ENCODE measurements at places on chromosomes 6 and 20. TPM values are rescaled to one million over a fixed set of nuclear protein-coding genes. Genes with fewer than 3 reads are reported as not detected.

LRRC1 gene
- polyA plus RNA-seq: 24.4 TPM

NELFE gene
- 95.7 TPM for polyA plus RNA-seq

BTNL2 gene
- 1.4 TPM for polyA plus RNA-seq

ZBTB46 gene
- 16.8 TPM for polyA plus RNA-seq

DNA sequence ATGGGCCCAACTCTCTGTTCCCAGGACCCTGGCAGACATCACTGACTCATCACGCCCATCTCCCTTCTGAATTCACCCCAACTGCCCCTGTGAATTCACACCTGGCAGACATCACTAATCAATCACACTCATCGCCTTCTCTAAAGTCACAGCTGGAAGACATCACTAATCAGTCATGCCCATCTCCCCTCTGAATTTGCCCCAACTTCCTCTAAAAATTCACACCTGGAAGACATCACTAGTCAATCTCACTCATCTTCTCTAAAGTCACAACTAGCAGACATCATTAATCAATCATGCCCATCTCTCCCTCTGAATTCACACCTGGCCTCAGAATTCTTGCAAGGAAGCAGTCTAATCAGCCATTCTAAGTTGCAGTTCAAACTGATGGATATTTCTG lies 111.1 kb downstream of the FOXA2 start:
- DNase-seq: no peak

GRCh38 chr6:16998461-16998860 lies 103.4 kb upstream of the STMND1 start:
- no peak for DNase-seq

DNA sequence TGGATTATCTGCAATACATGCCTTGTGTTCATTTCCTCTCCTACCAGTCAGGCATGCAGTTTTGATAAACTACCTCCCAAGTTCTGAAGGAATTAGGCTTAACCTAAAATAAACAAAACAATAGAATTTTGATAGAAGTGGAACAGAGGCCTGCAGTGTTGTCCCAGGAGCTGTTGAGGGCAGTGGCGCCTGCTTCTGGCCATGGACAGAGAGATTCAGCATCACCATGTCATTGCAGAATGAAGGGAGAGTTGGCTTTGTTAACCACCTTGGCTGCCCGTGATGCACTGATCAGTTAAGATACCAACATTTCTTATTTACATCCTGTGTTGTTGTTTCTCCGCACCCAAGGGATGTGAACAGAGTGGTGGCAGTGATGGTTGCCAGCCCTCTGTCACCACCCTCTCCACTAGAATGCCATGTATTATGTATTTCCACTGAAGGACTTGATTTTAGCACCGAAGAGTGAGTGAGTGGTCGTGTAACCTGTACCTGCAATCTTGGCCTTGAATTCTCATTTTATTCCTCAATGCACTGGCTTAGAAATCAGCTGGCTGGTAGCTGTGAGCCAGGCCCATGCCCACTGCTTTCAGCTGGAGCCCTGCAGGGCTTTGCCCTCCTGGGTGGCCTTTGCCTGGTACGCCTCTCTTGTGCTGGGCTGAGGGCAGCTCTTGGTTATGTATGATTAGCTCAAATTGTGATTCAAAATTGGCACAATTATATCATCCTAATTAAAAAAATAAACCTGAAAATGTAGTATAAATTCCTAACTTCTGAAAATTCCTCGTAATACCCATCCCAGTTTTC lies 56.5 kb downstream of the SHLD1 start:
- DNase-seq: no peak

- no peak for DNase-seq
Measured at GRCh38 chr20:58847463-58847862, 3.2 kb downstream of the GNAS-AS1 start.

DNA sequence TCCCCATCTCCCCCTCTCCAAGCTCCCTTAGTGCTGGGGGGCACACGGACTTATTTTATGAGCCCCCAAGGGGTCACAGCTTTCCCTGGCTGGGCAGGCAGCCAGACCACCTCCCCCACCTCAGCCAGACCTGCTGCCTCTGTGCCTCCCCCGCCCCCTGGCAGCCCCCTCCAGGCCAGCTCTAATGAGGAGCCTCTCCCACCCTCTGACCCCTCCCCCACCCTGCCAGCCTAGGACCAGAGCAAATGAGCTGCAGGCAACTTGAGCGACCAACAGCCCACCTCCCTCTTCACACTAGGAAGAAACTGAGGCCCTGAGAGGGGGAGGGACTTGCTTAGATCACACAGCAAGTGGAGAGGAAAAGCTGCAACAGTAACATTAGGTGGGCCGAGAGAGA lies 1.9 kb downstream of the GDF5 start:
- DNase-seq: no peak

DNA sequence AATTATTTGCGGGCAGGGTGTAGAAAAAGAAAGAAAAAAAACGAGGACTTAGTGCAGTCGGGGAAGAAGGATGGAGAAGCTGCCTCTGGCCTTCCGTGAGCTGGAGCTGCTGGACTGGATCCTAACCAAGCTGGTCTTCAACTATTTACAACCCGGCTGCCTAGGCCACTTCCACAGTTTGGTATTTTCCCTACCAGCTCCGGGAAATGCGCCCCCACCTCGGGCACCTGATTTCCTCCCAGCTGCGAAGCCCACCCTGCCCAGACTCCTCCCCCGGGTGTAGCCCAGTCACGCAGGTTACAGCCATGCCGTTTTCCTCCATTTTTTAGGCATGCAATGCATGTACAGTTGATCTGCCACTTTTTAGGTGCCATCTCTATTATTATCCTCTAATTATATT lies 21.2 kb downstream of the THEMIS start:
- peak; percentile 19 for DNase-seq

- peak; percentile 79 for DNase-seq
Measured at GRCh38 chr6:45922728-45923351, 92.8 kb downstream of the CLIC5 start.

- no peak for DNase-seq
Measured at GRCh38 chr20:59993736-59994430, 35.7 kb downstream of the CDH26 start.

DNA sequence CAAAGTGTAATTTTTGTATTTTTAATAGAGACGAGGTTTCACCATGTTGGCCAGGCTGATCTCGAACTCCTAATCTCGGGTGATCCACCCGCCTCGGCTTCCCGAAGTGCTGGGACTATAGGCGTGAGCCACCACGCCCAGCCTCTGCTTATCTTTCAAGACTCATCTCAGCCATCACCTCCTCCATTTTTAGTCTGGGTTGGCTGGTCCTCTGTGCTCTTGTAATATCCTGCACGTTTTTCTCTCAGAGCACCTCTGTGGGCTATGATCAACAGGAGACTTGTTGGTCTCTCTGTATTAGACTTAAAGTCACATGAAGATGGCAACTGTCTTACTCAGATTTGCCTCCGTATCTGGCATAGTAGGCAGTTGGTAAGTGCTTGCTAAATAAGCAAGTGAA lies 7.6 kb downstream of the NOTCH4 start:
- no peak for DNase-seq

DNA sequence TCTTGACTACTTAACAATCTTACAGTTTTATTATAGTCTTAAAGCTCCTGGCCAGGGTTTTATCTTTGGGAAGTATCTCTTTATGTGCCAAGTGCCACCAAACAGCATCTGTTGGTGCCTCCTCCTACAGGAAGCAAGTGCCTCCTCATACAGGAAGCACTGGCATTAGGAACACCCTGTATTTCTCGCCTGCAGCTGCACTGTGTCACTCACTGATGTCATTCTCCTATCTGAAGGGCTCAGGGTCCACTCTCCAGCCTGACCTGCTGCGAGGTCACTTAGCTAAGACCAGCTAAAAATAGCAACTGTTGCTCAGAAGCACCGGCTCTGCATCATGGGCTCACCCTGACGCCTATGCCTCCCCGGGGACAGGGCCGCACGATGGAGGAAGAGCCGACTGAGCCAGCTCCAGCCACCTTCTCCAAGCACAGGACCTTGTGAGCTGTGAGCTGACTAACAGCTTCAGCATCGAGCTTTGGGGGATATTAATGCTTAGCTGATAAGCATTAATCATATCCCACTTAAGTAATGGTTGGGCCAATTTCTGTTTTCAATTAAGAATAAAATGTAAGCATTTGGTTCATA lies 66.3 kb upstream of the CD93 start:
- DNase-seq: no peak
